ENCODE measurements at places on chromosomes 3 and 15. TPM values are rescaled to one million over a fixed set of nuclear protein-coding genes. Genes with fewer than 3 reads are reported as not detected.

- peaks cover 4% of the 10 kb centered on the region for H3K27me3 ChIP-seq
- H3K36me3 ChIP-seq = no peaks in the 10 kb centered on the region
- H3K27ac ChIP-seq = no peak overlapping the region
- peaks cover 23% of the 10 kb centered on the region for H3K4me1 ChIP-seq
- no peak overlapping the region for H3K4me3 ChIP-seq
- no peak for DNase-seq
Measured at GRCh38 chr15:78212008-78212407, 22.4 kb downstream of the ACSBG1 start.

DNA sequence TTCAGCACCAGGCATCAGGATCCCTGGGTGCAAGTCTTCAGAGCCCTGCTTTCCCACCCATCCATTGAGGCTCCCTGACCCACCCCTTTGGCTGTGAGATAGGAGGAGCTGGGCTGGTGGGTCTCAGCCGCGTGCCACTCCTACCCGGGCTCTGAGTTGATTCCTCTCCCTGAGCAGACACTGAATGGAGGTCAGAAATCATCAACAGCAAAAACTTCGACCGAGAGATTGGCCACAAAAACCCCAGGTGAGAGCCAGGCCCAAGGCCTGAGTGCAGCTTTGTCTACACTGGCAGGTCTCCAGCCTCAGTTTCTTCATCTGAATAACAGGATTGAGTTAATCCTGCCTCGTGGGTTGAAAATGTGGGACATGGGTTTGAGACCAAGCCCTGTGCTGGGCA is 7.8 kb downstream of the TMEM43 start:
- H3K4me1 ChIP-seq = no peaks in the 10 kb centered on the region
- H3K36me3 ChIP-seq = peaks cover 29% of the 10 kb centered on the region
- H3K27me3 ChIP-seq = no peaks in the 10 kb centered on the region
- no peak overlapping the region for H3K4me3 ChIP-seq

DNA sequence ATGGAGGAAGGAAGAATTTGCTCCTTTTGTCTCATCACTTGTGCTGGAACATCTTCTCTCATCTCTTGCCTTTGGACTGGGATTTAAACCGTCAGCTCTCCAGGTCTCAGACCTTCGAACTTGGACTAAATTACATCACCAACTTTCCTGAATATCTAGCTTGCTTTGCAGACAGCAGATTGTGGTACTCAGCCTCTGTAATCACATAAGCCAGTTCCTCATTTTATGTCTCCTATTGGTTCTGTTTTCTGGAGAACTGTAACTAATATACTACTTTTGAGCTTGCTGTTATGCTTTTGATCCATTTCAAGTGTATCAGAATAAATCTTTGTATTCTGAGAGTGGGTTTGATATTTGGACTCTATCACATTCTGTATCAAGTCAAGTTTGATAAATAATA is 164.3 kb upstream of the VEPH1 start:
- H3K4me1 ChIP-seq = peaks cover 12% of the 10 kb centered on the region
- H3K27ac ChIP-seq = no peak overlapping the region
- H3K36me3 ChIP-seq = no peaks in the 10 kb centered on the region
- no peaks in the 10 kb centered on the region for H3K27me3 ChIP-seq

GRCh38 chr3:122538956-122539490 is 24.3 kb upstream of the KPNA1 start:
- no peaks in the 10 kb centered on the region for H3K4me1 ChIP-seq
- H3K4me3 ChIP-seq = no peak overlapping the region
- H3K27me3 ChIP-seq = no peaks in the 10 kb centered on the region
- H3K27ac ChIP-seq = no peak overlapping the region

DNA sequence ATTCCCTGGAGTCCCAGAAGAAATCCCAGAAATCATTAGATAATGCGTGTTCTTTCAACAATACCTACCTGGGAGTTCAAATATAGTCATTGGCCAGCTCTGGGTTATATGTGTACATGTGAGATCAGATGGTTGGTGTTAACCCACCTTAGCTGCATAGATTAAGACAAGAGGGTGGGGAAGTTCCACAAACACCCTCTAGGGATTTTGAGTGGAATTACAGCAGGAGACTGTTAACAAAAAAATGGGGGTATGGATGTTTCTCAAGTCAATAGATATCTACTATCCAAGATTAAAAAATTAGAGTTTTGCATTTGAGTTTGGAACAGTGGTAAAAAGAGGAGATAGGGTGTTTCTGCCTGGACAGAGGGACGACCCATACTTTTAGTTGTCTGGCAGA is 282.5 kb upstream of the CNTN3 start:
- no peak for DNase-seq
- peaks cover 2% of the 10 kb centered on the region for H3K27me3 ChIP-seq
- no peak overlapping the region for H3K4me3 ChIP-seq
- no peaks in the 10 kb centered on the region for H3K4me1 ChIP-seq
- no peaks in the 10 kb centered on the region for H3K36me3 ChIP-seq

- no peak for DNase-seq
- no peaks in the 10 kb centered on the region for H3K36me3 ChIP-seq
- H3K27ac ChIP-seq = no peak overlapping the region
- no peak overlapping the region for H3K4me3 ChIP-seq
Measured at GRCh38 chr15:75817138-75817935, 25.9 kb upstream of the UBE2Q2 start.

SKOR1 gene
- total RNA-seq = 1.1 TPM

HTR3E gene
- not detected for total RNA-seq

- H3K4me3 ChIP-seq = no peak overlapping the region
- peaks cover 84% of the 10 kb centered on the region for H3K27me3 ChIP-seq
- H3K36me3 ChIP-seq = no peaks in the 10 kb centered on the region
- no peak for DNase-seq
- H3K27ac ChIP-seq = no peak overlapping the region
Measured at GRCh38 chr3:198090795-198091332, 130.8 kb downstream of the LMLN start.

Measured in mesothelial cell of epicardium (in vitro differentiated cells).